ENCODE measurements at places on chromosomes 2 and 18.

- DNase-seq: no peak
These were observed 185.4 kb upstream of the DLGAP1 start for GRCh38 chr18:4640349-4641012.

DNA sequence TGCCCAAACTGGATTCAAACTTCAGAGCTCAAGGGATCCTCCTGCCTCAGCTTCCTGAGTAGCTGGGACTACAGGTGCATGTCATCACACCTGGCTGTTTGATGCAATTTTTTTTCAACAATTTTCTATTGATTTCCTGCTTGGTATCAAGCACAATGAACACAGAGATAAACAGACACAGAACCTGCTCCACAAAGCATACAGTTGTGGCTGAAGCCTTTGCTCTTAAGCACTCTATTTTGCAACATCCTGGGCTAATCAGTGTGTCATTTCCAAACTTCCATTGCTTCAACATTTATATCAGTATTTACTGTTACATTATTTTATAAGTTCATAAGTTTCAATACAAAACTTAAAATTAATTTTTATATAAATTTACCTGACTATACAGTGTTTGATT is 79.4 kb downstream of the NEB start:
- DNase-seq: no peak

- DNase-seq: peak; percentile 17
These were observed 50.2 kb downstream of the SKA1 start for GRCh38 chr18:50424877-50425690.

GRCh38 chr2:149488706-149489440 is 98.7 kb downstream of the MMADHC start:
- no peak for DNase-seq

DNA sequence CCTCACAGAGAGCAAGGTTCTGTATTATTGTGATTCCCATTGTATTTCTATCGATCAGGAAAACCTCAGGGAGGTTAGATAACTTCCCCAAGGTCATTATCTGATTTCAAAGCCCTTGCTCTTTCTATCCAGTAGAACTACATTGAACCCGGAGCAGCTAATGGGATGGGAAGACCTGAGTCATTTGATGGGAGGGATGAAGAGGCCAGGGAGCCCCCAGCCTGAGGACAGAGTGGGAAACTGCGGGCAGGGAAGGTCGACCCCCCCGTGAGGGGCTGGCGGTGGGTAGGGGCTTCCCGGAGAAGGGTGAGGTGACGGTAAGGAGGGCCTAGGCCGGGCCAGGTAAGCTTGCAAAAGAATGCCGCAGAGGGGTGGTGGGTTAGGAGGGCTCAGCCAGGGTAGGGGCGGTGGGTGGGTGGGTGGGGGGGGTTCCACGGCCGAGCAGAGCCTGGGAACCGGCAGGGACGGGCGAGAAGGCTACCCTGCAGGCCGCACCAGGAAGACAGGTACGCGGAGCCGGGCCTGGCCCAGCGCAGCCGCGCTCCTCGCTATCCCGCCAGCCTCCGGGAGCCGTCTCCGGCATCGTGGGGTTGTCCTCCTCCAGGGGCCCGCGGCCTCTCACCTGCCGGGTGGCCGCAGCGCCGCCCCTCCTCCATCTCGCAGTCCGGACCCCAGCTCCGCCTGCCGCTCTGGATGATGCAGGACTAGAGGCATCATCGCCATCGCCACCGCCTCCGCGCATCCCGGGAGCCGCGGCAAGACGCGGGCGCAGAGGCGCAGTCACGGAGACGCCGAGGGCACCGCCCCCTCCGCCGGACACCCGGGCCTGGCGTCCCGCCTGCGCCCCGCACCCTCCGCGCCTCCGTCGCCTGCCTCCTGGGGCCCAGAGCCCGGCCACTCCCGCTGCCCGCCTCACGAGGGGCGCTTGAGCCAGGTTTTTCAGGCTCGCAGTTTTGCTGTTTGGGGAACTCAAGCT is at the start of gene GPR75:
GPR75 (minus strand) TSS at position 762 of the 976 bp plus-strand sequence. CDS start 5,211 bp downstream, outside the sequence.
- no peak for DNase-seq

DNA sequence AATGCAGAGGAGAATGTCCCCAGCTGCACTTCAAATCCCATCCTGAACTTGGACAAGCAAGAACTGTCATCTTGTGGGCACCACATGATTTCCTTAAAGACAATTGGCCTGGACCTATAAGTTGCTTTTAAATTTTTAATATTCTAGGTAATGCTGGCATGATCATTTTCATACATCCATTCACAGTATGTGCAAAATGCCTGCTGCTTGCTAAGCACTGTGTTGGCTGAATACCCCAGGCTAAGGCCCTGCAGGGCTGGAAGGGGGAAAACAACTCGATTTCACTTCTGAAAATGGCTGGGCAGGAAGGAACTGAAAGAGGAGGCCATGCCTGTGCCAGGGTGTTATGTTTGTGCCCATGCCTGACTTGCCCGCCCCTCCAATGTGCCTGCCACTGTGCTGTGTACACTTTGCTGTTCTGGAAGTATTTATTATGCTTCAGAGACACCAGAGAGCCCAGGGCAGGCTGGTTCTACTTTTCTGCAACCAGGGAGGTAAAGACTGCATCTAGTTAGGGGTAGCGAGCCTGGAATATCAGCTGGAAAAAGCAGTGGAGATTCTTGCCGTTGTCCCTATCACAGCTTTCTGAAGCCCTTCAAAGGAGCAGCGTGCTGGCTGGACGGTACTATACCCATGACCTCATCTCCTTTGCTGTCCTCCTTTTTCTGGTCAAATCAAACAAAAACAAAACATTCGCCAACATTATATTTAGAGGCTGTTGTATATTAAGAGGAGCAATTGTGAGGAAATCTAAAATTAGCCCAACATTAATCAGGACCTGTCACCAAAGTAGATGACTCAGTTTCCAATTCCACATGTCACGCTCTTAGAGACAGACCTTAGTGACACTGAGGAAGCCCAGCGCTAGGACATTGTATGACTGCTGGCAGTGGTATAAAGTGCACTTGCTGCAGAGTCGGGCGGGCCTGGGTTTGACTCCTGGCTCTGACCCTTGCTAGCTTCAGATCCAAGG is 158.1 kb downstream of the DDX1 start:
- DNase-seq: no peak

- no peak for DNase-seq
These were observed 76.2 kb upstream of the MFF start for GRCh38 chr2:227248876-227249275.

DNA sequence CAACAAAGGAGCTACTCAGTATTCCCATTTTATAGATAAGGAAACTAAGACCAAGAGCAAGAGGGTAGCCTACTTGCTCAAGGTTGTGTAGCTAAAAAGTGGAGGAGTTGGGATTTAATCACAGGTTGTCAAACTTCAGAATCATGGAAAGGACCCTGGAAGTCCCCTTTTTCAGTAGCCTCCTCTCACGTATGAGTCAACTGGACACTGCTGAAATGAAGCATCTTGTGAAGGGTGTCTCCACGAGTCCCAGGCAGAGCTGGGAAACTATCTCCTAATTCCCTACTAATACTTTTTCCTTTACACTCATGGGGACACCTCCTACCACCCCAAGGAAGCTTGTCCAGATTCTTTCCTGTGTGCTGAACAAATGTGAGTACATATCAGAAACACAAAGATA is 155.8 kb downstream of the RHBDD1 start:
- no peak for DNase-seq

All from Jurkat, Clone E6-1 (cell line).